ENCODE measurements at places on chromosomes 1 and 21. TPM values are rescaled to one million over a fixed set of nuclear protein-coding genes. Genes with fewer than 3 reads are reported as not detected.
A peak's percentile ranks its signal among the peaks of the same experiment; 100 is the strongest.

Gene CD1B
- not detected for total RNA-seq

GRCh38 chr1:22174446-22175220 lies 31.7 kb upstream of the WNT4 start:
- no peak overlapping the region for H3K27ac ChIP-seq
- no peaks in the 10 kb centered on the region for H3K36me3 ChIP-seq
- no peak overlapping the region for H3K4me3 ChIP-seq
- H3K27me3 ChIP-seq, result no peaks in the 10 kb centered on the region

DNA sequence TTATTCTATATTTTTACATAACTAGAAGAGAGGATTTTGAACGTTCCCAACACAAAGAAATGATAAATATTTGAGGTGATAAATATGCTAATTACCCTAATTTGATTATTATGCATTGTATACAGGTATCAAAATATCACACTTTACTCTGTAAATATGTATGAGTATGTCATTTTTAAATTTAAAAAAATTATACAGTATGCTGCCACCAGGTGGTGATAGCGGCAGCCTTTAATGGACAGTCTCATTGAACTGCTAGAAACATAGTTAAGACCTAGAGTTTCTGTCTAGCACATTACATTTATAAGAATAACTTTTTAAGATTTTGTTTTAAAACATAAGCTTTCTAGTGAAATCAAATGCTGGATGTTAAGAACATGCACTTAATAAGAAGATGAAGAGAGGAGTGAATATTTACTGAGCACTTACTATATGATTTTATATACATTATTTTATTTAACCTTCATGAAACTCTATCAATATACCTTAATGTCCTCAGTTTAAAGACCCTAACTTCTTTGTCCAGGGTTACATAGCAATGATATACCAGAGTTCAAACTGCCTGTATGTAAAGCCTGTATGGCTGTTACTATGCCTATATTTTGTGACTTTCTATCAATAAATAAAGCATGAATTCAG lies 207.1 kb downstream of the NUF2 start:
- no peak overlapping the region for H3K4me3 ChIP-seq
- H3K27me3 ChIP-seq, result no peaks in the 10 kb centered on the region
- H3K36me3 ChIP-seq, result no peaks in the 10 kb centered on the region
- H3K4me1 ChIP-seq, result no peaks in the 10 kb centered on the region

DNA sequence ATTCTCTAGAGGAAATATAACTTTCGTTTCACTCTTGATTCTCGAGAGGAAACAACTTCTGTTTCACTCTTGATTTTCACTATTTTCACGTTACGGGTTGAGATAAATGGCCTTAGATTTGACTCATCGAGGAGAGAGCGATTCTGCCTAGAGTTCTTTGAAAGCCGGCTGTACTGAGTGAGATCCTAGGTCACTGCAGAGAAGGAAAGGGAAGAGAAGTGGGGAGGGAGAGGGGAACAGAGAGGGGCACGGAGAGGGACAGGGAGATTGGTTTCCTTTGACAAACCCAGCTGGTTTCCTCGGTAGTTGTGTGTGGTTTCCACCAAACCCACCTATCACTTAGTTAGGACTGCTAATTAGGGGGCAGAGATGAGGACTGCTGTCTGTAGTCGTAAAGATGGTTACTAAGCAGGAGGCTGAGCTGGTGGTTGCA lies 21.6 kb upstream of the GPR137B start:
- no peak overlapping the region for H3K27ac ChIP-seq
- H3K4me3 ChIP-seq, result peak overlapping the region; percentile 56
- no peaks in the 10 kb centered on the region for H3K4me1 ChIP-seq
- DNase-seq, result peak; percentile 39
- peaks cover 2% of the 10 kb centered on the region for H3K27me3 ChIP-seq

Gene LCE6A
- total RNA-seq, result not detected
